Hepatic stellate cell (primary cell): ENCODE measurements at places on chromosomes 3 and 15.

- DNase-seq = peak; percentile 21
These were observed 808 bp downstream of the ARRDC4 start for GRCh38 chr15:97961067-97961954.

DNA sequence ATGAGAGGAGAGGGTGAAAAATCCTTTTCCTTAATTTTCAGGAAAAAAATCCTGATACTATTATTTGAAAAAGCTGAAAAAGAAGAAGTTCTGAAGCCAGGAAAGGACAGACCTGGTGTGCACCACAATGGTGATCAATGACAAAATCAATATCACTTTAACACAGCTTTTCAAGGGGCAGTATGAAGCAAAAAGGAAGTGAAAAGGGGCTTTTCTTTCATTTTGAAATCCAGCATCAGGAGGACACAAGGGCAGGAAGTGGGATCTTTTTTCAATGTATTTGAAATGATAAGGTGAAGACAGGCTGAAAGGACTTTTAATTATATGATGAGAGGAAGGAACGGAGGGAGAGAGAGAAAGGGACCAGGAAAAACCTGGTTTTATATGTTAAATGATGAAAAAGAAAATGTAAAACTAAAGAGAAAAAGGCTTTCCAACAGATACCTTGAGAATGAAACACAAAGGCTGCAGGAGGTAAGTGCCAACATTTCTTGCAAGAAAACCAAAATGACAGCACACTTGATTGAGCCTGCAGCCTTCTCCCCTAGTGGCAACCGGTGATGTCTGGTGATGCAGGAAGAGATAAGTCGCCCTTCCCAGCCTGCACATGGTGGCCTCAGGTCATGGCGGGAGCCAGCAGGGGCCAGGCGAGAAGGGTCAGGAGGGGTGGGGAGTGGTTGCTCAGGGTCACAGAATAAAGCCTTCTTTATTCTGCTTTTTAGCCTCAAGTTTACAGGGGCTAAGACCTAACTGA lies 236.7 kb upstream of the WNT5A start:
- no peak for DNase-seq

DNA sequence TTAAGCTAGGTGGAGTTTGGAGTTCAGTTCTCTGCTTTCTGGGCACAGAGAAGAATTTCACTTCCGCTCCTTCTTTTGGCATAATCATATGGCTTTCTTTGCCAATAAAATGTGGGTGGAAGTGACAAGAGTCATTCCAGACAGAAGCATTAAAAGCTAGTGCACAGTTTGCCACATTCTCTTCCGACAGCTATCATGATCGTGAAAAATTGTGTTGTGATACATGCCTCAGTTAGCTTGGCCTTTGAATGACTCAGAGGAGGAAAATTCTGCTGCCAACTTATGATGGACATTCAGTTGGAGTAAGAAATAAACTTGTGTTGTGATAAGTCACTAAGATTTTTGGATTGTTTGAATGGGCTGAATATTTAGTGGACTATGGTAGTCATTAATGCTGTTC lies 291.7 kb upstream of the SATB1 start:
- no peak for DNase-seq

- no peak for DNase-seq
These were observed 475.6 kb downstream of the FOXP1 start for GRCh38 chr3:71107926-71108325.

DNA sequence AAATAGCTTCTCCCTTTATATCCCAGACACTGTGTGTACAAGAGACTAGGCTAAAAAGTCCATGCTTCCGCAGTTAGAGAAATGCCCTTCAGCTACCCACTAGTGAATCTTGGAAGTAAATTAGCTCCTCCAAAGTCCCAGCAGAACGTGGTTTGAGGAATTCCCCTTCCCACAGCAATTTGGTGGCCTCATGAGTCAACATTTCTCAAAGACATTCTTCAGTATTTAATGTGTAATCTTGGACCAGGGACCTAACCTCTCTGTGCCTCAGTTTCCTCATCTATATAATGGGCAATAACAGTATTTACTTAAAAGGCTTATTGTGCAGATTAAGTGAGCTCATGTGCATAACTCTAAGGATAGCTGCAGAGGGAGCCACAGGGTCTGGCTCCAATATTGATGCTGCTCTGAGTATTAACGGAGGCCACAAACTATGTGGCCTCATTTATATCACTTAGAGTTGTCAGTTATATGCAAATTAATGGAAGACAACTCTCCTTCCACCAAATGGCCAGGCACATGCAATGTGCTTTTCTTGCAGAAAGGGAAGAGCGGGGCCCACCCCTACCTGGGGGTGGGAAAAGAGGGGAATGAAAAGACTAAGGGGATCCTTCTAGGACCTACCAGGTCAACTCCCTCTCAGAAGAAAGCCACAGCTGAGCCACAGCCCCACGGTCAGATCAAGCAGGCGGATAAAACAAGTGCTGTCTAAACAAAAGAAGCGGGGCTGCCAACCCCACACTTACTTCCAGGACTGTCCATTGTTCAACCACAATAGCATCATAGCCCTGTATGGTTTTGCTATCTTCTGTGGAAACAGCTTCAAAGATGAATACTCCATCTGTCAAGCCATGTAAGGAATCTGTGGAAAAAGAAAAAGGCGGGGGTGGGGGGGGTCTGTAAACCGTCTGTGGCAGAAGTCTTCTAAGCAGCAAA lies 92.4 kb downstream of the OXNAD1 start:
- DNase-seq = no peak

DNA sequence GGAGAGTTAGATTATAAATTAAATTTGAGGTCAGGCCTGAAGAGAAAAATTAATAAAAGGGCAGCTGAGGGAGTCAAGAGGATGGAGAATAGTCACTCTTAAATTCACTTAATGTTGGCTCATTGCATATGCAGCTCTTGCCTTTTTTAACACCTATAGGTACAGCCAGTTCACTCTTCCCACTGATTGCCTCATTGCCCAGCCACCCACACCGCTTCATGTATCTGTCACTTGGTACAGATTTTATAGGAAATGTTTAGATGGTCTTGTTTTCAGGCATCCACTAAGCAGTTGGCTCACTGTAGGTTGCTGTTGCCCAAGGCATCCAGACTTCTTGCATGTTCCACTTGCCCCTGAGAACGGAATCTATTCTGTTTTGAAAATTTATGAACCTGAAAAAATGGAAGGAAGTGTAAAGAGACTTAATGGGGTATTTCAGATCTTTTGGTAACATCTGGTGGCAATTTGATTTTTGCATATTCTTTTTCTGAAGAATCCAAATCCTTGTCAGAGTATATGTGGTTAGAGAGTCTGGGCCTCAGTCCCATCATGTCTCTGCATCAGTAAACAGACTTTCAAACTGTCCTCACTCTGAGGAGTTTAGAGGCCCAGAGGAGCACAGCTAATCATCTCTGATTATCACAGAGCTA lies 151.9 kb downstream of the RBPMS2 start:
- DNase-seq = no peak

- DNase-seq = no peak
These were observed 11.1 kb upstream of the TSPAN3 start for GRCh38 chr15:77081971-77082370.

- DNase-seq = no peak
These were observed 19.1 kb downstream of the TRNT1 start for GRCh38 chr3:3145831-3146230.

DNA sequence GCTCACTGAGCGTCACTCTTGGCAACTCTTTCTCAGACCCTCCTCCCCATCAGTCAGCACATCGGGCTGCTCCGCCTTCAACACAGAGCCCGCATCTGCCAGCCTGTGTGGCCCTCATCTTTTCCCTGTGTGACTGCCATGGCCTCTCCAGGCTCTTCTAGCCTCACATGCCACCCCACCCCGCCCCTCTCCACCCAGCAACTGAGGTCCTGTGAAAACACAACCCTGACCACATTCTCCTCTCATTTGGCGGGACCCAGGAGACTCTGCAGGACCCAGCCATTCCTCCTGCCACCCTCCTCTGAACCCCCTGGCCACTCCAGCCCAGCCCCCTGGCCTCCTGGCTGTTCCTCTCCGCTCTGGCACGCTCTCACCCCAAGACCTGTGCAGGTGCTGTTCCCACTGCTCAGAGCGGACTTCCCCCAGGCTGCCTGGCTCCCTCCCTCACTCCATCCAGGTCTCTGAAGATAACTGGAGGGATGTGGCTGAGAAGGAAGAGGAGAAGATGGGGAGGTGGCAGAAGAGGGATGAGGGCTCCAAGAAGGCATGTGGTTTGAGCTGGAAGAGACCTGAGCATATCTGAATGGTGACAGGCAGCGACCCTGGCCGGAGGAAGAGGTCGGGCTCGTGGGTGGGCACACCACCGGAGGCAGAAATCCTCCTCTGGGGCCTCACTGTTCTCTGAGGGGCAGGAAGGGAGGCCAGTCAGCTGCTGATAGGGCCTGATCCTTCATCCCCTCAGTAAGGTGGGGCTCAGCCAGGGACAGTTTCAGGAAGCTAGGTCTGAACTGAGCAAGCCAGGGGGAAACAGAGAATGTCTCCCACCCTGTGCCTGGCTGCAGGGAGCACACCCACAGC lies 111.2 kb upstream of the RPL32 start:
- DNase-seq = no peak

DNA sequence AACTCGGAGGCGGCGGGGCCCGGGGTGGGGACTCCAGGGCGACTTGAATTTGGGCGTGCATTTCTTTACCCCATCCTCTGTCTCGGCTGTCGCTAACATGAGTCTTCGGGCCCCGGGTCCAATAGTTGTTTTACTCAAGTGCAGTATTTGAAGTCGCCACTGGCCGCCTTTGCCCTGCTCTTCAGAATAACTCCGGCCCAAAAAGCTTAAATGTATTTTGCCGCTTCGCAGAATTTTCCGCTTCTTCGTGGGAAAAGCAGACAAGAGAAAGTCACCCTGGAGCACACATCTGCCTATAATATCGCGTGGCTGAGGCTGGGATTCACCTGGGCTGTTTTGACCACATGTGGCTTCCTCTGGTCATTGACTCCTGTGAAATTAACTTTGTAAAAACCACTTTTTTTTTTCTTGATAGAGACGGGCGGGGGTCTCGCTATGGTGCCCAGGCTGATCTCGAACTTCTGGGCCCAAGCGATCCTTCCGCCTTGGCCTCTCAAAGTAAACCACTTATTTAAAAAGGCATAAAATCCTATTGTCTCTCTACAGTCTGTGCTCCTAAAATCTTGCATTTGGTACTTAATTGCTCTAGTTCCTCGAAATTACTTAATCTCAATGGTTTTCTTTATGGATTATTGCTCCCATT lies 676 bp downstream of the CNOT10 start:
- DNase-seq = peak; percentile 40

DNA sequence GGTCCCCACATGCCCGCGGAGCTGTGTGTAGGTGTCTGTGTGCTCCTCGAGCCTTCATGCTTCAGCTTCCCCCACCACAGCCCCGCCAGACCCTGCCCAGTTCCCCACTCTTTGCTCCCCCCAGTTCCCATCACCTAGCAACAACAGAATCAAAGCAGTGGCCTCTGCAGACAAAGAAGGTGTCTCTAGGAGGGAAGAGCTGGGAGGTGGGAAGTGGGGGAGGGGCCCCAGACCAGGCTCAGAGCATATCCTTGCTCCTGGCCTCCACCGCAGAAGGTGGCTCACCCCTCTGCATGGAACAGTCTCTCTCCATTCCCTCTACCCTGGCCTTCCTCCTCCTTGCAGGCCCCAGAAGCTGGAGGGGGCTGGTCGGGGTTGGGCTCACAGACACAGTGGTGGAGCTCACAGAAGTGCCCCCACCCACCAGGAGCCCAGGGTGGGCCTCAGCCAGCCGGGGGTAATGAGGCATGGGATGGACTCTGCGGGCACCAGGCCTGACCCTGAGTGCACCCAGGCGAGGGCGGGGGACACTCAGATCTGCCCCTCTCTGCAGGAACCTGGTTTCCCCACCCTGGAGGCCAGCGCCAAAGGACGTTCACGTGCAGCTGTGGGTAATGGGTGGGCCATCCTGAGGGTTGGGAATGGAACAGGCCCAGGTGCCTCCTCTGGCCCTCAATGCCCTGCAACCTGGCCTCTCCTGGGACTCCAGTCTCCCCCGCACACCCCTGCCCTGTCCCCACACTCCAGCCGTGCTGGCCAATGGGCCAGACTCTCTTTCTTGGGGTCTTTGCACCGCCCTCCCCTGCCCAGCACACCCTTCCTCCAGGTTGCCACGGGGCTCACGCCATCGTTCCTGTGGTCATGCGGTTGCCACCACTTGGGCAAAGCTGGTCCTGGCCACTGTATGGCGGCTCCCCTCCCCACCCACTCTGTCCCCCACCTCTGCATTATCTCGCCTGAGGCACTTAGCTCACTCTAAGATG lies 53.4 kb downstream of the TPRA1 start:
- DNase-seq = no peak

- no peak for DNase-seq
These were observed 210.6 kb upstream of the ZPLD1 start for GRCh38 chr3:102224171-102224570.

DNA sequence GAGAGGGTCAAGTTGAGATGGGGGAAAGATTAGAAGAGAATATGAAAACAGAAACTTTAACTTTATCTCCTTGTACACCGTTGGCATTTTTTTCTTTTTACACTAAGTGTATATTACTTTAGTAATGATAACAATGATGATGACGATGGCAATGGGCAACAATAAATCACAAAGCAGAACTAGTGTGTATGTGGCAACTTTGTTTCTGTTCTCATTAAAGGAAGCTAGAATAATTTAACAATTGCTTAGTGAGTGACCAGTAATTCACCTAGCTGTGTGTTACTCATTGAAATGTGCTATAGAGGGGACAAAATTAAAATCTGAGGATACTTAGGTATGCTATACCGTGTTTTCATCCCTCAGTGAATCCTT lies 318.5 kb upstream of the TBL1XR1 start:
- DNase-seq = no peak

DNA sequence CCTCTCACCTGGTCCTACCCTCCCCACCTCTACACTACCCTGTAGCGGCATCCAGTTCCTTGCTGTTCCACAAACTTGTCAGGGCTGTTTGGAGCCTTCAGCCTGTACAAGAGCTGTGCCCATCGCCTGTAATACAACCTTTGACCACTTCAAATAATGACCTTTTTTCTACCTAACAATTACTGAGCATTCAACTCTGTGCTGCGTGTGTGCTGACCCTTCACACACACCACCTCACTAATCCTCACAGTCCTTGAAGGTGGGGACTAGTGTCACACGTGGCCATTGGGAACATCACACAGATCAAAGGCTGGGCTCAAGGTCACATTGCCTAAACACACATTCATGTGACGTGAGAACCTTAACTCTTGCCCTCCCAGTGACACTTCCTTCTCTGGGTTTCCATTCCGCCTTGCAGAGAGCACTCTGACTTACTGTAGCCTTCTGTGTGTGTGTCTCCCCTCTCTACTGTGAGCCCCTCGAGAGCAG lies 3.1 kb downstream of the C3orf20 start:
- DNase-seq = no peak

- no peak for DNase-seq
These were observed 78.3 kb downstream of the NAALADL2 start for GRCh38 chr3:174937478-174937877.
